ENCODE measurements at places on chromosomes 4 and X.
A peak's percentile ranks its signal among the peaks of the same experiment; 100 is the strongest.

GRCh38 chr4:124590480-124590879 is 122.1 kb downstream of the ANKRD50 start:
- no peak for DNase-seq

- no peak for DNase-seq
These were observed 113.8 kb downstream of the ADRA2C start for GRCh38 chr4:3879681-3880614.

GRCh38 chr4:36374836-36375511 is 93.6 kb downstream of the DTHD1 start:
- DNase-seq: no peak

DNA sequence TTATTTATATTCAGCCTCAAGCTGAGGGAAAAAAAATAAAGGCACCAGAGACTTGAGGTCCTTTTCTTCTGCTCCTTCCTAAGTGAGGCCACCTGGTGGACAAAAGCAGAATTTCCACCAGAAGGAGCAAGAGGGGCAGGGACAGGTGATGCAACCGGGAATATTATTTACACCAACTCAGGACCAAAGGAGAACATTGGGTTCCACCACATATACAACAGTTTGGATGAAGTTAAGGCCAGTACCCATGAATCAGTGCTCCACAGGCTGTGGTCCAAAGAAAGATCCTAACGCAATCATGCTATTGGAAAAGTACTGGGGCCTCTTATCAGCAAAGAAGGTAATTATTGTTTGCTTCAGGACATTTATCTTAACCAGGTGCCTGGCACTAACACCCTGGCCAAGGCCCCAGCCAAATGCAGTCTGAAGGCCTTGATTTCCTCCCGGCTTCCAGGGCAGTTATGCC is 57.4 kb downstream of the TSC22D3 start:
- DNase-seq: peak; percentile 43

DNA sequence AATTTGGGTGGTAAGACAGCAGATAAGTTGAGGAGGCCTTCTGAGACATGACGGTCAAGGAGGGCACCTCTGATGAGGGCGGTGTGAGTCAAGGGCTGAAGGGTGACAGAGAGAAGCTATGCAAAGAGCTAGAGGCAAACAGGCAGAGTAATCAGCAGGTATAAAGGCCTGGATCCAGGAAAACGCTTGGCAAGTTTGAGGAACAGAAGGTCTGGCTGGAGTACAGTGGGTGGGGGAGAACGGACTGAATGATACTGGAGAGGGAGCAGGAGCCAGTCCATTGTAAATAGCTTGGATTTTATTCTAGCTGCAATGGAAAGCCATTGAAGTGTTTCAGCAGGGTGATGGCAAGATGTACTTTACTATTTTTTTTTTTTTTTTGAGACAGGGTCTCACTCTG is 39.3 kb downstream of the RAB33B start:
- DNase-seq: no peak

- DNase-seq: no peak
These were observed 42.8 kb upstream of the HPF1 start for GRCh38 chr4:169800541-169800940.

- DNase-seq: no peak
These were observed 118.2 kb upstream of the KIT start for GRCh38 chr4:54539500-54540029.

GRCh38 chr4:15506464-15506863 is 36.8 kb downstream of the CC2D2A start:
- DNase-seq: no peak

DNA sequence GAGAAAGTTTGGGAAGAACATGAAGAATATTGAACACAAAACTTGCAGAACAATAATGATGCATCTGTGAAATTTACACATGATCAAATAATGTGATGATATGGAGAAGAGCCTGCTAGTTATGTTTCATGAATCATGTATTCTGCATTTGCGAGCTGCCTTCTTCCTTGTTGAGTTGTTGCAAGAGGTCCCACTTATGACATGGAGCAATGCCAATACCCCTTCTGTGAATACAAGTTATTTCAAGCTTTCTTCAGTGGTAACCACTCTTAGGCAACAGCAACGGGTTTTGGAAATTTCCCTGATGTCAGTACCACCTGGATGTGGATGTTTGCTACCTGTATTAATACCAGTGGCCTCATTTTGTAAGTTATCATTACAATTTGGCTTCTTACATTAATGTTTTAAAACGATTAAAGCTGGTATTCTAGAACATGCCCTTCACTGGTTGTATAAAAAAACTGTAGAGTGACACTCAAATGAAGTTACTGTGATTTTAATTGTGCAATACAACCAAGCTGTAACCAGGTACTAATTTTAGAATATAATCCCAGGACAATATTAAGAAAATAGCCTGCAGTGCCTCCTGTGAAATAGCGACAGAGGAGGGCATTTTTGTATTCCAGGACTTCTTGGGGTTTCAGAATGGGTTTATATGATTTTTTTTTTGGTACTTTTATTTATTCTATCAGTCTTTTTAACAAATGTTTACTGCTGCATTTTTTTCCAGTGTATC is 25.3 kb downstream of the IQCM start:
- DNase-seq: no peak

GRCh38 chr4:7636240-7636508 is 201.4 kb upstream of the PSAPL1 start:
- no peak for DNase-seq

DNA sequence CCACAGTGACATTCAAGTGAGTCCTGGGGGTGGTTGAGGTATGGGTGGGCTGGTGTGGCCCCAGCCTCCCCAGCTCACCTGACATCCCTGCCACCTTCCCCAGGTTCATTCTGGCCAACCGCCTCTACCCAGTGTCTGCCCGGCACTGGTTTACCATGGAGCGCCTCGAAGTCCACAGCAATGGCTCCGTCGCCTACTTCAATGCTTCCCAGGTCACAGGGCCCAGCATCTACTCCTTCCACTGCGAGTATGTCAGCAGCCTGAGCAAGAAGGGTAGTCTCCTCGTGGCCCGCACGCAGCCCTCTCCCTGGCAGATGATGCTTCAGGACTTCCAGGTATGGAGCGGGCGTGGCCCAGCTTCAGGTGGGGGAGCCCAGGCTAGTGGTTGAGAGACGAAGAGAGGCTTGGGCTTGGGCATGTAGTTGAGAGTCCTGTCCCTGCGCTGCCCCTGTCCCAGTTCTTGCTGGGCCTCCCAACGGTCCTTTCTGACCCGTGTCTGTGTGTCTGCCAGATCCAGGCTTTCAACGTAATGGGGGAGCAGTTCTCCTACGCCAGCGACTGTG is 1.7 kb upstream of the GDI1 start:
- DNase-seq: no peak

- DNase-seq: no peak
These were observed 18.3 kb downstream of the CD99L2 start for GRCh38 chrX:150879855-150880807.

- DNase-seq: no peak
These were observed 176.0 kb downstream of the MGST2 start for GRCh38 chr4:139841464-139842195.

DNA sequence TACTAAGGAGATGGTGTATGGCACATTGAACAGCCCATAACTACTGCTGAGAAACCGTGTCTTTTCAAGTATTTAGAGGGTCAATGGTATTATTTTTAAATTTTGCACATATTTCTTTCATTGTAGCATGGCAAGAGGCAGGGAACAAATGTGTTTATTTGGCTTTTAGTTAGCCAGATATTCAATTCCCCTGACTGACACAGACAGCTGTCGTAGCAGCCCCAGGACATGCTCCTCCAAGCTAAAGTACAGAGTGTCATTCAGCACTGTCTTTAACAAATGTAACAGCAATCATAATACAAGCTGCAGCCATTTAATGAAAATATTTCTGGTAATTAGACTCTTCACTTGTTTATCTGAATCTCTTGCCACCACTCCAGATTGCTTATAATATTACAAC is 687.1 kb downstream of the KLHL13 start:
- no peak for DNase-seq

DNA sequence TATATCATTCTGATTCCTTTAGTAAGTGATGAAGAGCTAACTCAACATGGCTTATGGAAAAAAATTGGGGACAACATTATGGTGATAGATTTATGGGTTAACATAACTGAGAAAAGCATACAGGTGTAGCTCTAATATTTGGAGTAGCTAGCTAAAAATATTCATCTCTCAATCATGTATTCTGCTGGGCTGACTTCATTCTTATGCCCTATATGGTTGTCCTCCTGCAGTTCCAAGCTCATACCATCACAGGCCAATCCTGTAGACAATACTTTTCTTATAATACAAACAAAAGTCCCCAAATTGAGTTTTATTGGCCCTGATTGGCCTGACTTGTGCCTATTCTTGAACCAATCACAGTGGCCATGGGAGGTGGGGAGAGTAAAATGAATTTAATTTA is 6.7 kb upstream of the FAM241A start:
- DNase-seq: no peak

GRCh38 chr4:140989944-140990343 is 143.3 kb downstream of the RNF150 start:
- DNase-seq: no peak

DNA sequence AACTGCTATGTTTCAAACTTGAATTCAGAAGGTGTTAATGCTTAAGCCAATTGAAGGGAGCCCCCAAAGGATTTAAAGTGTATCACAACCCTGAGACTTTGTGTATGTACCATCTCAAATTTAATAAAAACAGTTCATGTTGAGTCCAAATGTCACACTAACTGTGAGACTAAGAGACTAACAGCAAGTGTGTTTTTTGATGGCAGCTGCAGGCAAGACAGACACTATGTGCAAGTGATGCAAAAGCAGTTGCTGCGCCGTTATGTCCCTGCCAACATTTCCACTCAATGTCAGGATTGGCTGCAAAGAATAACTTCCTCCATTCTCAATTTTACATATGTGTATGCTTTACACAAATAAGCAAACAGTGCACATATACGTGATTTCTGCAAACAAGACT is 594.6 kb downstream of the IL15 start:
- DNase-seq: no peak

- no peak for DNase-seq
These were observed 250.9 kb downstream of the TENM3 start for GRCh38 chr4:182494103-182494502.

DNA sequence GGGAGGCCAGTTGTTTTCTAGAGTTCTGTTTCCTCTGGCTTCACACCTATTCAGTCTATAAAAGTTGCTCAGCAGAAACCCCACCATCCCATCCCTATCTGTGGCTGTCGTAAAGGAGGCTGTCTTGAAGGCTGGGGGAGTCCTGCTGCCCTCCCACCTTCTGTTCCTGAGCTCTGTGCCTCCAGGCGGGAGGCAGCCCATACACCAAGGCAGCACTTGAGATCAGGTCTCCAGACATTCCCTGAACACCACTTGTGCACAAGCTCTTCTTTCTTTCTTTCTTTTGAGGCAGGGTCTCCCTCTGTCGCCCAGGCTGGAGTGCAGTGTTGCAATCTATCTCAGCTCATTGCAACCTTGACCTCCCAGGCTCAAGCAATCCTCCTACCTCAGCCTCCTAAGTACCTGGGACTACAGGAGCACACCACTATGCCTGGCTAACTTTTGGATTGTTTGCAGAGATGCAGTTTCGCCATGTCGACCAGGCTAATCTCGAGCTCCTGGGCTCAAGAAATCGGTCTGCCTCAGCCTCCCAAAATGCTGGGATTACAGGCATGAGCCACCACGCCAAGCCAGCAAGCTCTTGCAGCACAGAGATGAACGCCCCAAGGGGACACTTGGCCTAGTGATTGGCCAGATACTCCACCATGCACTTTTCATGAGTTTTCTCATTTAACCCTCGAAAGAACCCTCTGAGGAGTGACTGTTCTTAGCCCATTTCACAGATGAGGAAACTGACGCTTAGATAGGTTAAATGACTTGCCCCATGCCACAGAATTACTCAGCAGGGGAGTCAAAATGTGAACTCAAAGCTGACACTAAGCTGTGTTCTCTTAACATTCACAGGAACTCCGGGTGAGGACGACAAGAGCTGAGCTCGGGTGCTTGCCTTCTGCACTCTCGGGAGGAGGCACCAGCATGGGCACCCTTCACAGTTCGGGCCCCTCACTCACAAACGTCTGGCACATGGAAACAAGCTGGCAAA is 55.8 kb upstream of the ENPP6 start:
- DNase-seq: no peak

DNA sequence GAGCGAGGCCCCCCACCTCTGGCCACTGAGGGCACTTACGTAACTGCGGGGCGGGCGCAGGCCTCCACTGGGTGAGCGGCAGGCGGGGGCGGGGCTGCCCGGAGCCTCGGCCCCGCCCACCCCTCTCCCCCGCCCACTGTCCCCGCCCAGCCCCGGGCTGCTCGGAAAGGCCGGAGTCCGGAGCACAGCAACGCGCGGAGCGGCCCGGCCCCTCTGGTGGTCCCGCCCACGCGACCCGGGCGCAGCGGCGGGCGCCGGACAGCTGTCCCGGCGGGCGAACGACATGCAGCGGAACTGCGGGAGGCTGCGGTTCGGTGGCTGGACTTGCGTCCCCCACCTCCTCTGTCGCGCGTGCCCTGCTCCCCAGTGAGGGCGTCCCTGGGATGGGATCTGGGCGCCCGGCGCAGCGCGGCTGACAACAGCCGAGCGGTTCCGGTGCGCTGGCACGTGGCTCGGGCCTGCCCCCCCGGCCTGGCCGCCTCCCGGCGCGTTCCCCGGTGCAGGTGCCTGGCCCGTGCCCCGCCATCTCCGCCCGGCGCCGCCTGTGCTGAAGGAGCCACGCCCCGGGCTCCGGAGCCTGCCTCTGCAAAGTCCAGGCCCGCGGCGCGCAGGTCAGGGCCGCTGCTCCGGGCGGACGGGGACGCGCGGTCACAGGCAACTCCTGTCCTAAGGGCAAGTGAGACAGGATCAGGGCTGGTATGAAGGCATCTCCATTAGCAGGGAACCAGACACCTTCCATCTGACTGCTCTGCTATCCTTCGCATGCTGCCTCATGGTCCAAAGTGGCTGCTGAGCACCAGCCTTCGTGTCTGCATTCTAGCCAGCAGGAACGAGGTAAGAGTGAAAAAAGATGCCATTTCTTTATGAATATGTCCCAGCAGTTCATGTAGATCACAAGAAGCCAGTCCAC is 21.8 kb upstream of the JAKMIP1 start:
- no peak for DNase-seq

GRCh38 chr4:9867751-9868425 is 86.5 kb downstream of the DRD5 start:
- no peak for DNase-seq

GRCh38 chr4:77990904-77991358 is 66.2 kb upstream of the FRAS1 start:
- DNase-seq: no peak

DNA sequence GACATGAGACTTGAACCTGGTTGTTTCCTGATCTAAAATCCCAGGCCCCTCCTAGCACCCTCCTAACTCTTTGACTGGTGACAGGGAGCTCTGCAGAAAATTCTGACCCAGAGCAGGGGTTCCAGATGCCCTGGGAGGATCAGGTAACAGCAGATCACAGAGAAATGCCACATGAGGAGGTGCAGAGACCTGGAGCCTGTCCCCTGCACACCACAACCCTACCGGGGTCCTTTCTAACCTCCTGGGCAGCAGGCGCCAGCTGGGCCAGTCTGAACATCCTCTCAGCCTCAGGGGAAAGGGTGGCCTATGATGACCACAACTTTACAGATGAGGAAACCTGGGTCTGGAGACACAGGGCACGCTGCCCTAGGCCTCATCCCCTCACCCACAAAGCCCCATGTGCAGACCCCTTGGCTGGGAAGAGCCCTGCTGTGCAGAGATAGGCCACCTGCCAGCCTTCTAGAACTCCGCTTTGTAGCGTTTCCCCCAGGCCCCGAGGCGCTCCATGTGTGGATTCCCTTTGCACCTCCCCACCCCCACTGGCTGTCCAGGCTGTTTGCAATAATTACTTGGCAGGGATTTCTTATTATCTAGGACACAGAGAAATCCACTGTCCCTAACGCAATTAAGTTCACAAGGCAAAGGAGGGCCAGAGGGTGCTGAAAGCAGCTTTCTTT is 36.5 kb downstream of the WDR1 start:
- no peak for DNase-seq
